T-helper 2 cell treated with Interferon-gamma antibody and Interleukin-4, amounts not matched to agents 100 ng/mL and 5 ng/mL, for 36 hours (primary cell): ENCODE measurements at places on chromosomes 7 and 10. TPM values are rescaled to one million over a fixed set of nuclear protein-coding genes. Genes with fewer than 3 reads are reported as not detected.

The BHLHA15 gene
- 0.34 TPM in 1 of 2 replicates, not detected in the other for total RNA-seq

The TMEM248 gene
- 80.5 and 84.3 TPM in 2 replicates for total RNA-seq

The CYP2C9 gene
- not detected in 2 replicates for total RNA-seq

The INHBA gene
- total RNA-seq: 0.09 TPM in 1 of 2 replicates, not detected in the other

The NPTX2 gene
- 0.18 TPM in 1 of 2 replicates, not detected in the other for total RNA-seq

The TMEM184A gene
- total RNA-seq: not detected in 2 replicates

The HIBADH gene
- total RNA-seq: 14.5 TPM in 2 replicates

The UBN2 gene
- total RNA-seq: 13.2 and 14.3 TPM in 2 replicates

The ANXA8 gene
- 5.8 and 6.0 TPM in 2 replicates for total RNA-seq

The HOGA1 gene
- not detected in 2 replicates for total RNA-seq

The AHR gene
- 36.6 and 38.6 TPM in 2 replicates for total RNA-seq

The C7orf33 gene
- total RNA-seq: not detected in 2 replicates

The ATOH7 gene
- total RNA-seq: not detected in 2 replicates

The BMI1 gene
- 40.2 and 43.4 TPM in 2 replicates for total RNA-seq

The FRMD4A gene
- 0.05 and 0.27 TPM in 2 replicates for total RNA-seq

The KIF11 gene
- 76.2 and 76.5 TPM in 2 replicates for total RNA-seq

The INSYN2A gene
- not detected in 2 replicates for total RNA-seq

The MMD2 gene
- total RNA-seq: not detected in 2 replicates

The ABCC2 gene
- total RNA-seq: 0.73 and 1.3 TPM in 2 replicates

The PNLIPRP3 gene
- total RNA-seq: not detected in 2 replicates

The PKD2L1 gene
- total RNA-seq: 0.14 and 0.20 TPM in 2 replicates

The LRRC18 gene
- total RNA-seq: not detected in 2 replicates

The DGKI gene
- 0.32 and 0.34 TPM in 2 replicates for total RNA-seq

The GAD2 gene
- total RNA-seq: not detected in 2 replicates

The SH2D4B gene
- 0.07 and 0.14 TPM in 2 replicates for total RNA-seq

The PTPRE gene
- total RNA-seq: 20.4 and 20.5 TPM in 2 replicates

The C7orf57 gene
- 0.11 TPM in 1 of 2 replicates, not detected in the other for total RNA-seq

The EPO gene
- not detected in 2 replicates for total RNA-seq

The LRRC61 gene
- 20.7 and 20.9 TPM in 2 replicates for total RNA-seq

The AGR3 gene
- not detected in 2 replicates for total RNA-seq

The TYW1B gene
- 3.4 and 3.5 TPM in 2 replicates for total RNA-seq

The MSMB gene
- total RNA-seq: not detected in 2 replicates
